RWPE2 (cell line): ENCODE measurements at places on chromosomes 11 and 22.

DNA sequence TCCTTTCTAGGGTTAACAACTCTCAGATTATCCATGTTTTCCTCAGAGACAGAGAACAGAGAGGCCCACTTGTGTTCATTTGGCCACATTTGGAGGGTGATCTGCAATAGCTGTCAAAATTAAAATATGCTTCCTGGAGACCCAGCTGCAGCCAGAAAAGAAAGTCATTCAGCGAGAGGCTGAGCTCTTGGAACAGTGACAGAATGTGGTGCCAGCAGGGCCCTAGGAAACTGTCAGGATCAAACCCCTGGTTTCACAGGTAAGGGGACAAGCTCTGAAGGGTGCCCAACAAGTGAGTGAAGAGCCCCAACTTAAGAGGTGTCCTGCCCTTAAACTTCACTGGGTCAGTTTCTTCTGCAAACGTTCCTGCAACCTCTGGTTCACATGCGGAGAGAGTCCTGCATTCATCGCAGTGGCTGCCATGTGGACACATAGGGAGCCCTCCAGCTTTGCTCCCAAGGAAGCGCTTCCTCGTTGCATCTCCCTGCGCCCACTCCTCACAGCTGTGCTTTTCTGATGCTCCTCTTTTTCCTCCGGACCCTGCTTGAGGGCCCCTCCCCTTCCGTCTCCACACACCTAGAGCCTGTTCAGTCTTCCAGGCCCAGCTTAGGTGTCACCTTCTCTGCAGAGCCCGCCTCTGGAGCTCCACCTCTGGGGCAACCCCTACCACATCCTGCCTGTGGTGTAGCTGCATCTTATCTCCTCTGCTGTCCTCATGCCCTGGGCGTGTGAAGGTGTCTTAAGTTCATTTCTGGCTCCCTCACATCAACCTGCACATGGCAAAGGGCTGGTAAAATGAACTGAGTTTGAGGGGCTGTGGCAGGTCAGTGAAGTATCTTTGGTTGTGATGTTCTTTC, 3.9 kb downstream of the UCP3 start:
- DNase-seq = no peak

GRCh38 chr11:12137005-12137690, 26.8 kb downstream of the MICAL2 start:
- DNase-seq = no peak

- no peak for DNase-seq
Observed at GRCh38 chr22:49195636-49196035, 632.0 kb downstream of the BRD1 start.

DNA sequence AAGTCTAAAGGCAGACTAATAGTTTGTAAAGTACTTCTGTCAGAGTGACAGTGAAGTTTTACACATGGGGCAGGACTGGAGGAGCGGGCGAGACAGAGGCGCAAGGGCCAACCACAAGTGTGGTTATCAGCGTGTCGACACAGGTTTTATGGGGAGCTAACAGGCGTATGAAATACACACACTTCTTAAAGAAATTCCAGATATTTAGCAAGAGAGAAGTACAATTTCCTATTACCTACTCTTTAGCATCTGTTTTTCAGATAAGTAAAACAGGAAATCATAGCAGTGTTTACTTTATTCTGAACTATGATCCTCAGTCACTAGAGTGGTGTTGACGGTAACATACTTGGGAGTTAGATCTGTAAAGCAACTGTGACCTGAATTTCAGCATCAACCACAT, 22.5 kb downstream of the VSIG10L2 start:
- DNase-seq = no peak

GRCh38 chr22:33883561-33883960, 36.7 kb downstream of the LARGE1 start:
- no peak for DNase-seq

DNA sequence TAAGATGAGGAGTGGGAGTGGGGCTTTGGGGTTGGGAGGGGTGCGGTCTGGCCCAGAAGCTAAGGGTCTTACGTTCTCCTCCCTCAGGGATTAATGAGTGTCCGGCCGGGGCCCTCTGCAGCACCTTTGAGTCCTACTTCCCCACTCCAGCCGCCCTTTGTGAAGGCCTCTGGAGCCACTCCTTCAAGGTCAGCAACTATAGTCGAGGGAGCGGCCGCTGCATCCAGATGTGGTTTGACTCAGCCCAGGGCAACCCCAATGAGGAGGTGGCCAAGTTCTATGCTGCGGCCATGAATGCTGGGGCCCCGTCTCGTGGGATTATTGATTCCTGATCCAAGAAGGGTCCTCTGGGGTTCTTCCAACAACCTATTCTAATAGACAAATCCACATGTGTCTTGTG, 4.0 kb downstream of the FOLR3 start:
- DNase-seq = no peak

GRCh38 chr11:128379587-128380580, 207.5 kb downstream of the ETS1 start:
- DNase-seq = no peak

GRCh38 chr11:68163691-68164090, 42.5 kb upstream of the CHKA start:
- DNase-seq = no peak

DNA sequence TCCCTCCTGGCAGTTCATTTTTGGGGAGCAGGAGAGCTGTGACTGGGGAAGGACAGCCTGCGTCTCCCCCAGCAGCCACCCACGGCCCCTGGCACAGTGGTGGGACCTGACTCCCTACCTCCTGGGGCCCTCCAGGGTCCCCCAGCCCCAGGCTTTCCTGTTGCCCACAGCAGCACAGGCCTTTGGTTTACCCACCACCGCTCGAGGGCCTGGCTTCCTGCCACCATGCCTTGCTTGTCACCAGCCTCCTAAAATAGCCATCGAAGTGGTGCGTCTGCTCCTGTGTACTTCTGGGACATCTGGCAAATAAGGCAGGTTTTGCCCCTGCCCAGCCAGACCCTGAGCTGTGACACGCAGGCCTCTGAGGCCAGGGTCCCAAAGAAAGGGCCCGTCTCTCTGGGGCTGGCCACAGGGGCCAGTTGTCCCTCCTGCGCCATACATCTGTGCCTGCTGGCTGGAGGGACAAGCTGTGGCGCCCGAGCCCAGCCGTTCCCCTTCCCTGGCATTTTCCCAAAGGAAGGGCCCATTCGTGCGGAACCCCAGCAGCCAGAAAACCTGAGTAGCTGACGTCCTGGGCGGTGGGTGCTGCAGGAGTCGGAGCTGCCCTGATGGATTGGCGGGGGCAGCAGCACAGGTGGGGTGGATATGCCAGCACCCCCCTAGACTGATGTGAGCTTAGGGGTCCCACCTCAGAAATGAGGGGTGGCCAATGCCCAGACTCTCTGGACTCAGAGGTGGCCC, 14.6 kb downstream of the PHLDA2 start:
- DNase-seq = no peak

GRCh38 chr11:41613326-41613725, 153.9 kb upstream of the LRRC4C start:
- DNase-seq = no peak

DNA sequence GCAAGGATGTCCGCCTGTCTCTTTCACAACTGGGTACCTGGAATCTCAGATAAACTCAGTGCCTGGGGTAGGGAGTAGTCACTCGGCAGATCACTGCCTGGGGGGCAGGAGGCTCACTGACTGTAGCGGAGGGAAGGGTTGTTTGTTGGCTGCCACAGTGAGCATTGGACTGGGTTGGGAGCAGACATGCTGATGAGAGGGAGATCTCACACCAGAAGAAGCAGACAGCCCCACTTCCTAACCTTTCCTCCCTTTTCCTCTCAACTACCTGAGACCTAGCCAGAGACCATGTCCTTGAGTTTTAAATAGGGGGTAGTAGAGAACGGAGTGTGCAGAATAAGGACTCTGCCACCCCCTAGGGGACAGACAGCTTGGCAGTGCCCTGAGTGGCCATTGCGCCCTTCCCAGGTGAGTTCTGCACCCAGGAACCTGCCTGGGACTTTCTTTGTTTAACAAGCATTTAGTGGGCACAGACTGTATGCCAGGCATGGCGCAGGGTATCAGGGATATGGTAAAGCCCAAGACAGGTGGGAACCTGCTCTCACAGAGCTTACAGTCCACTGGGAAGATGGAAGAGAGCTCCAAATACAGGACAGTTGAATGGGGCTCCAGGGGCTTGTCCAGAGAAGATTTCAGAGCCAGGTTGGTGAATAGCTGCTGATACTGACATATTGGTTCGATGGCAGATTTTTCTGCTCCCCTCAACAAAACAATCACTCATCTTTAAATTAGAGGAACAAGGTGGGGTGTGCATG, 115.7 kb upstream of the NNMT start:
- no peak for DNase-seq

DNA sequence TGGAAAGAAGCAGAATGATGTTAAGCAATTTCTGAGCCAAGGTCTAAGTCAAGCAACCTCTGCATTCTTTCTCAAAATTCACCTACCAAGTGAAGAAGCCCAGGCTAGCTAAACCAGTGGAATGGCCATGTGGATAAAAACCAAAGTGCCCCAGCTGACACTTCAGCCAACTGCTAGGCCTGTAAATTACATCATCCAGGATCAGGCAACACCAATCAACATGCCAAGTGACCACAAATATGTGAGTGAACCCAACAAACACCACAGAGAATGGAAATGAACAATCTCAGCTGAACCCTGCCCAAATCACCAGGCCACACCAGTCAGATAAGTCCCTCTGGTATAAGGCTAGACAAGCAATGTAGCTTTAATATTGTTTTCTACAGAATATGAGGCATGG, 25.1 kb upstream of the FJX1 start:
- no peak for DNase-seq

GRCh38 chr11:118742304-118742703, 48.7 kb downstream of the DDX6 start:
- DNase-seq = no peak

GRCh38 chr11:85809863-85810262, 1.1 kb downstream of the SYTL2 start:
- no peak for DNase-seq

GRCh38 chr22:22748297-22748743, 103.9 kb downstream of the GGTLC2 start:
- DNase-seq = no peak
